Anterior cingulate cortex (tissue), 58 donors: ENCODE measurements at places on chromosomes 1 and 21.

- DNase-seq, result no peak
Measured at GRCh38 chr1:5381491-5381890, 610.7 kb downstream of the NPHP4 start.

DNA sequence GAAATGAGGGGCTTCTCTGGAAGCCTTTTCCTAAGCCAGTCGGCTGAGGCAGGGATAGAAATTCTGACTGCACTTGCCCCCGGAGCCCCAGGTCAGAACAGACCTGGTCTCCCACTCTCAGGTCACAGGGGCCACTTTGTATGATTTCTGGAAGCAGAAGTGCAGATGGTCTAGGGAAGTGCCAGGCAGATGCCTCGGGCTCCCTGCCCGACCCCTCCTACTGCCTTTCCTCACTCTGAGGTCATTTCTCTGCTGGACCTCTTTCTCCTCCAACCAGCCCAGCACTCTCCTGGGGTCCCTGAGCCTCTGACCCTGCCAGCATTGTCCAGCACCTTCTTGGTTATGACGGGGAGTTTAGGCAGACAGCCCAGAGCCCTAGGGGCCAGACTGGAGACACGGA lies 8.7 kb downstream of the RUNX3 start:
- DNase-seq, result no peak

DNA sequence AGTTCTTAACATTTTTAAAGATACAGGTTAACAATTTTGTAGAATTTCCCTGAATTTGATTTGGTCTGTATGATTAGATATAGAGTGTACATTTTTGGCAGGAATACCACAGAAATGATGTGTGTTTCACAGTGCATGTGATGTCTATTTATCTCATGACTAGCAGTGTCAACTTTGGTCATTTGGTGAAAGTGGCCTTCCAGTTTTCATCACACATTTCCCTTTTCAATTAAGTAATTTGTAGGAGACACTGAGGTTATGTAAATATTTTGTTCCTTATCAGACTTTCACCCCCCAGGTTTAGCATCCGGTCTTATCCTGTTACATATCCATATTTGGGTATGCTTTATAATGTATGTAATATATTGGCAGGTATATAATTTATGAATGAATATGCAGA lies 41.8 kb downstream of the MAP3K7CL start:
- DNase-seq, result no peak

DNA sequence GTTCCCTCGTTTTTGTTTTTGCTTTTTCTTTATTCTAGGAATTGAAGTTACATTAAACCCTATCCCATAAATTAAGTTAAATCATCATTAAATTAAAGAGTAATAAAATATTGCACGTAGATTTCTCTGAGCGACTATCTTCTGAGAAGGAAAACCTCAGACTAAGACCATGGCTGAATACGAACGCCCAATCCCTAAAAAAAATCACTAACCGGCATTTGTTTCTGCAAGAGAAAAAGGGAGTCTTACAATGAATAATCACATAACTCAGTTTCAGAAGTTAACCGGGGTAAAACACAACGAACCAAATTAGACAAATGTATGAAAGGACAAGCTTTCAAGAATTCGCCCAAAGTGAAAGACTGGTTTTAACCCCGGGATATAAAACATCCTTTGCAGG lies 1.3 kb downstream of the PIK3R3 start:
- DNase-seq, result no peak

DNA sequence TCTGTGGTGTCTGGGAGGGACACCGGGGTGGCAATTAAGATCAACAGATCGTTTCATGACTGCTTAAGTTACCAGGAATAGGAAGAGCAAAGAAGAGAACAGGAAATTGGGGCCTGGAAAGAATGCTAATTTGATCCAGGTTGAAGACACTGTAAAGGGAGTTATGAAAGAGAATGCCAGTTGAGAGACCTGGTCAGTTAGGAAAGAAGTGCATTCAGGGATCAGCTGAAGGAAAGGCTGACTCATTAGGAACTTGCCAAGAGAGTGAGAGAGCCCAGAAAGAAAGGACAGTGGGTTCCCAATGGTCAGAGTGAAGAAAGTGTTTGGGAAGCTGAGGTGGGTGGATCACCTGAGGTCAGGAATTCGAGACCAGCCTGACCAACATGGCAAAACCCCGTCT lies 119.6 kb downstream of the UBE2U start:
- DNase-seq, result no peak

DNA sequence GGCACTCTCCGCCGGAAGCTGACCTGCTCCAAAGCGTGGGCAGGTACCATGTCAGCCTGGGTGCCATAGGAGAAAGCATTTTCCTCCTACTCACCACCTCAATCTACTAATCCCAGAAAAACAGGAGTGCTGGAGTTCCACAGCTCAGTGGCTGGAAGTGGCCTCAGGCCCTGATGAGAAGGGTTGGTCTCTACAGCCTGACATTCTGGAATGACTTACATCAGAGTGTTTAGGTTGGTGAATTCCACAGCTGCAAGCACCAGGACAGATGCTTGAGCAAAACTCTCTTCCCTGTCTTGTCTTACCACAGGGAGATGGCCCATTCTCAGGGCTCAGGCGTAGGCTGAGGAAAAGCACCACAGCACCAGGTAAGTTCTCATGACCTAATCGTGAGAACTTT lies 5.5 kb downstream of the SEC16B start:
- DNase-seq, result no peak

GRCh38 chr1:226525750-226526149 lies 22.8 kb upstream of the STUM start:
- no peak for DNase-seq

- no peak for DNase-seq
Measured at GRCh38 chr1:199291022-199291740, 652.3 kb downstream of the PTPRC start.

- DNase-seq, result no peak
Measured at GRCh38 chr1:20100632-20101355, 18.5 kb downstream of the PLA2G2D start.

DNA sequence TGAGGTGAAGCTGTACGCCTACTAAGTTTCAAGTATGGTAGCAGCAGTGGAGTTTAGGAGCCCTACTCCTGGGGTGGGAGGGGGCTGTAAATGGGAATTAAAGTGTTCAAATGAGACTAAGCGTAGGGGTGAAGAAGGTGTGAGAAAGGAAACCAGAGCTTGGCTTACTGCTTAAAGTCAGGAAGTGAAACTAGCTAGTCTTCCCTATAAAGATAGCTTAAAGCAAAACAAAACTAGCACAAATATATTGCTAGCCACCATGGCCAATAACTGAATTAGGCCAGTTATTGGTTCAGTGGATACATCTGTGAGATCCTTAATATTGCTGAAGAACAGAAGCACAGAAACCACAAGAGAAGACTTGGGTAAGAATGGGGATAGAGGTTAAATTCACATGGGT lies 492.2 kb upstream of the PKN2 start:
- DNase-seq, result no peak

- DNase-seq, result no peak
Measured at GRCh38 chr1:172107316-172107975, 266.1 kb downstream of the DNM3 start.

DNA sequence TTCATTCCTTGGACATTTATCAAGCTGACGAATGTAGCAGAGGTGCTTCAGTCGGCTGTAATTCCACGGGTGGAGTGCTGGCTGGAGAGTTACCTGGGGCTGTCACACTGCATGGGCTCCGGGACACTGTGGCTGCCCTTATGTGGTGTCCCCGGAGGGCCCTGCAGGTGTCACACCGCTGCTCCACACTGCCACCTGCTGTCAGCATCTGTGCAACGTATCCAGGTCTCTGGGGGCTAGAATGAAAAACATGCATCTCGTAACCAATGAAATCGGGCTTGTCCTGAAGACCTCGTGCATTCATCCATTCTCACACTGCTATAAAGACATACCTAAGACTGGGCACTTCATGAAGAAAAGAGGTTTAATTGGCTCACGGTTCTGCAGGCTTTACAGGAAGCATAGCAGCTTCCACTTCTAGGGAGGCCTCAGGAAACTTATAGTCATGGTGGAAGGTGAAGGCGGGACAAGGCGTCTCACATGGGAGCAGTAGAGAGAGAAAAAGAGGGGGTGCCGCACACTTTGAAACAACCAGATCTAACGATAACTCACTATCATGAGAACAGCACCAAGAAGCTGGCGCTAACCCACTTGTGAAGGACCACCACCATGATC lies 46.7 kb upstream of the PCBP3 start:
- peak; percentile 20 for DNase-seq

DNA sequence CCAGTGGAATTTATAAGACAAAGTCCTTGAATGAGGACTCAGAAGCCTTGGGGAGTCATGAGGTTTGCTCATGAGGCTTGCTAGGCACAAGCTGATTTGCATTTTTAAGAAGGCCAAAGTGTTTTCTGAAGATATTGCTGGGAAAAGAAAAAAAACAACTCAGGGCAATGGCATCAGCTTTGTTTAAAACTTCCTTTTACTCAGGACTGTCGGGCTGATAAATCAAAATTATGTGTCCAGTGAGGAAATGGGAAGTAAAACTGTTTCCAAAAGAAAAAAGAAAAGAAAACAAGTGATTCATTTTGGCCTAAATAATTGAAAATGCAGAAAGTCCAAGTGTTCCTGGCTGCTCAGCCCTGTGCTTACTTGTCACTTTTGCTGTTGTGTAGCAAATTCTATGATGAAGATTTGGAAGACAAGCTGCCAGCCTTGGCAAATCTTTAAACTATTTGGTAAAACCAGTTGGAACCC lies 282.4 kb downstream of the HLX start:
- DNase-seq, result no peak

GRCh38 chr1:179589509-179589908 lies 2.1 kb upstream of the TDRD5 start:
- no peak for DNase-seq

GRCh38 chr21:45001134-45002095 lies 61.6 kb downstream of the SLX9 start:
- peak; percentile 21 for DNase-seq

GRCh38 chr1:34784751-34785221 lies 3.8 kb downstream of the GJB3 start:
- DNase-seq, result no peak

GRCh38 chr1:232597721-232598120 lies 32.2 kb downstream of the SIPA1L2 start:
- DNase-seq, result no peak

DNA sequence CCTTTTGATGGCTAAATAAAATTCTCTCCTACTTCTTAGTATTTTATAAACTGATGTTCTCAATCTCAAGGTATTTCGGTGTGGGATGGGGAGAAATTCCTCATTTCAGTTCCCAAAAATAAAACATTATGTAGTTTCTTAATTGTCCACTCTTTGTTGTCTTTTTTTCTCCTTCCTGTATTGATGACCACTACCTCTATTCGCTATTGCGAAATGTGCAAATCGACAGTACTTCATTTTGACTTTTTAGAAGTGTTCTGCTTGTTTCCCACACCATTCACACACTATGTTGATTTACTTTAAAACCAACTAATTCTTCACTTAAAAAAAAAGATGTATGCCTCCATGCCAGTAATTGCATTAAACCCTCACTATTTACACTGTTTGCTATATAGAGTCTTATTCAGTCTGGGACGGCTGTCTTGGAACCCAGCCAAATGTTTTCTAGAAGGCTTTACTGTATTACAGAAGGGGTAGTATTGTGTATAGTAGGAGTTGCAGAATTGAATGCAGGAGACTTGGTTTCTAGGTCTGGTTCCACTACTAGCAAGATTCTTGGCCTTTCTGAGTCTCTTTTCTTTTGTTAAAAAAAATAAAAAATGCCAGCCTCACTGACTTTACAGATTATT lies 5.6 kb downstream of the RNF2 start:
- DNase-seq, result no peak

GRCh38 chr1:118210723-118211110 lies 25.7 kb upstream of the SPAG17 start:
- no peak for DNase-seq

DNA sequence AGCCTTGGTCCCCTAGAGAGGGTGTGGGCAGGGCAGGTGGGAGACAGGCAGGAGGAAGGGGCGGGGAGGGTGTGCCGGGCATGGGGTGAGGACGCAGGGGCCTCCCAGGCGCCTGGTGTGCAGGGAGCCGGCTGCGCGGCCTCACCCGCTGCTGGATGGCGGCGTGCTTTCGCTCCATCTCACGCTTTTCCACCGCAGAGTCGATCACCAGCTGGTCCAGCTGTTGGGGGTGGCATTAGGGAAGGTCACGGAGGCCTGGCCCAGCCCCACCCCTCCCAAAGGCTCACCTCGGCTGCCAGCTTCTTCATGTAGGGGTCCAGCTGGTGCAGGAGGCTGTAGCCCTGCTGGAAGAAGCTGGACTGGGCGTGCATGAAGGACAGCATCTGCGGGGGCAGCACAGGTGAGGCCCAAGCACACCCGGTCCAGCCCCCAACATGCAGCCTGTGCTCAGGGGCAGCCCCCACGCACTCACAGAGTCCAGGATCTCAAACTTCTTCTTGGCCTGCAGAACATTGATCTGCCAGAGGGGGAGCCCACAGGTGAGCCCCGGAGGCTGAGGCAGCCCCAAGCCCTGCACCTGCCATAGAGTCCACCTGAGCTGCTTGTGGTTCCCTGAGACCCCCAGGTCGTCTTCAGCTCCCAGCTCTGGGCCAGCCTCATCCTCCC lies 7.9 kb downstream of the ACAP3 start:
- no peak for DNase-seq

- no peak for DNase-seq
Measured at GRCh38 chr1:200971428-200971903, 52.0 kb downstream of the KIF21B start.

DNA sequence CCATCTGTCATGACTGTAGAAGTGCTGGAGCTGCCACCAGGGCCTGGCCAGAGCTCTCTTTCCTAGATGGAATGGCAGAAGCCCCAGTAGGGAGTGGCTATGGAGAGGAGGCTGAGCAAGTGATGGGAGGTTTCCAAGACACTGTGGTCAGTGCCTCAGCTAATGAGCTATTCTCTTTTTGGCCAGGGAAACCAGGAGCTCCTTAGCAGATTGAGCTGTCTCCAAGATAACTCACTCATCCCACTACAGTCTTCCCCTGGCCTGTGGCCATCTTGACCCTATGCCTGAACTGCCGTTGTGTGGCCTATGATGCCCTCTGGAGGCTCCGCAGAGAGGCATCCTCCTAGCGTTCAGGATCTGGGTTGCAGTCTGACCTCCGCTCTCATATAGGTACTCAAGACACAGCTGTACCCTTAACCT lies 60.5 kb downstream of the ERI3 start:
- DNase-seq, result no peak

DNA sequence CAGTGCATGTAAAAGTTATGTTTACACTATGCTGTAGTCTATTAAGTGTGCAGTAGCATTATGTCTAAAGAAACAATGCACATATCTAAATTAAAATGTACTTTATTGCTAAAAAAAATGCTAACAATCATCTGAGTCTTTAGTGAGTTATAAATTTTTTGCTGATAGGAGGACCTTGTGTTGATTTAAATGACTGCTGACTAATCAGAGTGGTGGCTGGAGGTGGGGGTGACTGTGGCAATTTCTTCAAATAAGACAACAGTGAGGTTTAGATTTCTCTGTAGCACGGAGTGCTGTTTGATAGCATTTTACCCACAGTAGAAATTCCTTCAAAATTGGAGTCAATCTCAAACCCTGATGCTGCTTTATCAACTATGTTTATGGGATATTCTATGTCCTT lies 37.0 kb downstream of the HS2ST1 start:
- DNase-seq, result no peak

GRCh38 chr1:30804352-30804751 lies 46.8 kb upstream of the LAPTM5 start:
- DNase-seq, result no peak
